ENCODE measurements at places on chromosomes 12 and 14. TPM values are rescaled to one million over a fixed set of nuclear protein-coding genes. Genes with fewer than 3 reads are reported as not detected.
A peak's percentile ranks its signal among the peaks of the same experiment; 100 is the strongest.

GRCh38 chr12:110790301-110790700 is 47.6 kb upstream of the PPP1CC start:
- DNase-seq = no peak
- H3K4me3 ChIP-seq = no peak overlapping the region
- H3K36me3 ChIP-seq = no peaks in the 10 kb centered on the region
- no peaks in the 10 kb centered on the region for H3K4me1 ChIP-seq
- H3K27me3 ChIP-seq = no peaks in the 10 kb centered on the region
- no peak overlapping the region for H3K27ac ChIP-seq

DNA sequence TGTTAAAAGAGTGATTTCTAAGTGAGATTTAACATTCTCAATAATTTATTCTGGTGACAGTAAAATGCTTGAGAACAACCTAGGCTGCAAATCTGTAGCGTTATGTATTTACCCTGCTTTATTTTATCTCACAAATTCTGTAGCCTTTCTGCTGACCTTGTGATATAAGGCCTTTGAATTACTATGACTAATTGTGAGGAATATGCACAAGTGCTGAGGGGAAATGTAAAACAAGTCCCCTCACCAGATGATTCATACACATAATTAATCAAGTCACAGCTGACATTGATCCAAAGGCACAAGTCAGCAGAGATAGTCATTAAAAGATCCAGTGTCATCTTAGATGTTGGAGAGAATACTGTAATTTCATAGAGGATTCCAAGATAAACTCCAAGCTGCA is 992.7 kb upstream of the USP15 start:
- no peak overlapping the region for H3K27ac ChIP-seq
- H3K4me1 ChIP-seq = no peaks in the 10 kb centered on the region
- no peaks in the 10 kb centered on the region for H3K36me3 ChIP-seq
- no peak for DNase-seq
- no peaks in the 10 kb centered on the region for H3K27me3 ChIP-seq

GRCh38 chr12:1500095-1500801 is 94.1 kb downstream of the FBXL14 start:
- peak overlapping the region; percentile 10 for H3K27ac ChIP-seq
- DNase-seq = peak; percentile 82
- peak overlapping the region; percentile 25 for H3K4me3 ChIP-seq
- H3K4me1 ChIP-seq = peaks cover 33% of the 10 kb centered on the region
- no peaks in the 10 kb centered on the region for H3K36me3 ChIP-seq

SMIM41 gene
- not detected for polyA plus RNA-seq

MARCHF9 gene
- polyA plus RNA-seq = 8.8 TPM

All from psoas muscle (tissue), 8 donors.